ENCODE measurements at places on chromosomes 2 and 18.
A peak's percentile ranks its signal among the peaks of the same experiment; 100 is the strongest.

GRCh38 chr18:66826211-66826610 lies 222.3 kb upstream of the CDH19 start:
- H3K4me3 ChIP-seq, result no peak overlapping the region
- no peak for DNase-seq
- H3K27me3 ChIP-seq, result no peaks in the 10 kb centered on the region
- no peaks in the 10 kb centered on the region for H3K4me1 ChIP-seq
- H3K36me3 ChIP-seq, result no peaks in the 10 kb centered on the region

GRCh38 chr2:174780191-174780840 lies 16.0 kb upstream of the CHRNA1 start:
- DNase-seq, result no peak
- H3K4me1 ChIP-seq, result peaks cover 4% of the 10 kb centered on the region
- H3K27me3 ChIP-seq, result no peaks in the 10 kb centered on the region
- H3K4me3 ChIP-seq, result no peak overlapping the region
- no peaks in the 10 kb centered on the region for H3K36me3 ChIP-seq

DNA sequence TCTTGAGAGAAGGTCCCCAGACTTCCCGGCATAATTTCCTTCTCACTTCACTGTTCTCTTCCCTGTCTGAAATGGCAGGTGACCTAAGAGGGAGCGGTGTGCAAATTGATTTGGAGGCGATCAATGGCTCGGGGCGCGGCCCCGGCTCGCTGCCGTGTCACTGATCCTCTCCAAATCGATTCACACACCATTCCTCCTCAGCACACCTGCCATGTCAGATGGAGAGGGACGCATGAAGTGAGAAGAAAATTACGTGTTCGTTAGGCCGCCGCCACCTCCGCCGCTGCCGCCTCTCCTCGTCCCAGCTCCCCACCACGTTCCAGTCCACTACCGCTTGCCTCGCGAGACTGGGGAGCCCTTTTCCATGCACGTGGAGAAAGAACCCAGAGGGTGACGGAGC lies 31.8 kb upstream of the BCL11A start:
- no peak overlapping the region for H3K27ac ChIP-seq
- no peaks in the 10 kb centered on the region for H3K36me3 ChIP-seq
- H3K4me3 ChIP-seq, result no peak overlapping the region

- no peaks in the 10 kb centered on the region for H3K36me3 ChIP-seq
- no peak overlapping the region for H3K27ac ChIP-seq
- H3K4me3 ChIP-seq, result no peak overlapping the region
- DNase-seq, result no peak
- no peaks in the 10 kb centered on the region for H3K27me3 ChIP-seq
These were observed 269.9 kb downstream of the MYT1L start for GRCh38 chr2:2061091-2061696.

GRCh38 chr2:126704434-126705160 lies 48.6 kb downstream of the GYPC start:
- no peak overlapping the region for H3K27ac ChIP-seq
- DNase-seq, result no peak
- H3K27me3 ChIP-seq, result no peaks in the 10 kb centered on the region
- no peaks in the 10 kb centered on the region for H3K36me3 ChIP-seq

GRCh38 chr2:58973811-58974281 lies 732.7 kb upstream of the FANCL start:
- H3K4me1 ChIP-seq, result no peaks in the 10 kb centered on the region
- H3K36me3 ChIP-seq, result no peaks in the 10 kb centered on the region
- no peaks in the 10 kb centered on the region for H3K27me3 ChIP-seq
- H3K27ac ChIP-seq, result no peak overlapping the region

- no peaks in the 10 kb centered on the region for H3K36me3 ChIP-seq
- no peak for DNase-seq
- no peaks in the 10 kb centered on the region for H3K27me3 ChIP-seq
- no peak overlapping the region for H3K4me3 ChIP-seq
- no peak overlapping the region for H3K27ac ChIP-seq
These were observed 63.1 kb downstream of the FECH start for GRCh38 chr18:57523171-57523956.

DNA sequence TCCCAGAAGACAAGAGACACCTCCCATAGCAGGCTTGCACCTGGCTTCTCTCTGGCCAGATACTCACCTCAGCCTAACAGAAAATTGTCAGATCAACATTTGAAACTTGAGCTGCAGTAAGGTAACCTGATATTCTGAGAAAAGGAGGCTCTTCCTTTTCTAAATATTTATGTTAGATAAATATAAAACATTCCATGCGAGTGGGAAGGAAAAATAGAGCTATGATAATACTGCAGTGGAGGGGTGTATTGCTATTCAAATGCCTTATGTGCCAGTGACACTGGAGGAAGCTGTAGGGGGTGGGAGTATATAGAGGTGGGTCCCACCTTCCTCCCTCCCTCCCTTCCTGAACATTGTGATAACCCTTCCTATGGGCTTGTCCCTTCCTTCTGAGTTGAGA lies 515.5 kb upstream of the CHAC2 start:
- no peak for DNase-seq
- H3K4me3 ChIP-seq, result no peak overlapping the region
- H3K27me3 ChIP-seq, result no peaks in the 10 kb centered on the region
- no peaks in the 10 kb centered on the region for H3K36me3 ChIP-seq
- H3K4me1 ChIP-seq, result no peaks in the 10 kb centered on the region
- H3K27ac ChIP-seq, result no peak overlapping the region

- no peak for DNase-seq
- H3K4me3 ChIP-seq, result no peak overlapping the region
- H3K27ac ChIP-seq, result no peak overlapping the region
- peaks cover 28% of the 10 kb centered on the region for H3K4me1 ChIP-seq
- no peaks in the 10 kb centered on the region for H3K27me3 ChIP-seq
- no peaks in the 10 kb centered on the region for H3K36me3 ChIP-seq
These were observed 5.5 kb upstream of the ITSN2 start for GRCh38 chr2:24365826-24366225.

- no peak overlapping the region for H3K4me3 ChIP-seq
- H3K27ac ChIP-seq, result no peak overlapping the region
- H3K36me3 ChIP-seq, result no peaks in the 10 kb centered on the region
- H3K27me3 ChIP-seq, result peaks cover 4% of the 10 kb centered on the region
- peaks cover 20% of the 10 kb centered on the region for H3K4me1 ChIP-seq
- DNase-seq, result peak; percentile 38
These were observed 19.0 kb downstream of the CRACDL start for GRCh38 chr2:98917031-98917471.

GRCh38 chr2:16862471-16862870 lies 196.8 kb upstream of the CYRIA start:
- peaks cover 4% of the 10 kb centered on the region for H3K4me1 ChIP-seq
- H3K27me3 ChIP-seq, result no peaks in the 10 kb centered on the region
- no peak for DNase-seq
- no peak overlapping the region for H3K27ac ChIP-seq

DNA sequence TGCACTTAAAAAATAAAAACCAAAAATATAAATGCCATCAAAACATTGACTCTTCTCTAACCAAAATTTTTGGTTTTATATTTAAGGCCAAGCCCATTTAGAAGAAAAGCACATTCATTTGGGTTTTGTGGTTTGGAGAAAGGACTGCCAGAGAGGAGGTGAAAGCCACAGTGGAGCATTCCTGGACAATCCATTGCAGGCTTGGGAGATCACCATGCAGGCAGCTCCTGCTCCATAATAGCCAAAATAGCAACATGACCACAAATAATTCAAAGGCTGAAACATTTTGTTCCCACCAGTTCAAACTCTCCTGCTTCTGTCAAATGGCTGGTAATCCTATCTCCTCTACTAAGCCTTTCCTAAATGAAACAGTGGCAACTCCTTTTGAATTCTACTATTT lies 73.5 kb downstream of the GALNT3 start:
- H3K27ac ChIP-seq, result no peak overlapping the region
- H3K36me3 ChIP-seq, result no peaks in the 10 kb centered on the region
- H3K4me1 ChIP-seq, result no peaks in the 10 kb centered on the region
- no peak for DNase-seq
- no peaks in the 10 kb centered on the region for H3K27me3 ChIP-seq
- no peak overlapping the region for H3K4me3 ChIP-seq

GRCh38 chr2:150718280-150718679 lies 230.8 kb upstream of the RND3 start:
- no peaks in the 10 kb centered on the region for H3K36me3 ChIP-seq
- H3K4me3 ChIP-seq, result no peak overlapping the region
- no peaks in the 10 kb centered on the region for H3K4me1 ChIP-seq
- no peaks in the 10 kb centered on the region for H3K27me3 ChIP-seq

GRCh38 chr2:182242609-182243008 lies 184.2 kb downstream of the PDE1A start:
- DNase-seq, result no peak
- no peaks in the 10 kb centered on the region for H3K27me3 ChIP-seq
- no peak overlapping the region for H3K4me3 ChIP-seq
- no peaks in the 10 kb centered on the region for H3K36me3 ChIP-seq

- H3K36me3 ChIP-seq, result peaks cover 78% of the 10 kb centered on the region
- no peak overlapping the region for H3K4me3 ChIP-seq
- no peak overlapping the region for H3K27ac ChIP-seq
- no peak for DNase-seq
These were observed 7.6 kb downstream of the ZNF397 start for GRCh38 chr18:35248429-35248828.

GRCh38 chr2:48738806-48739205 lies 16.7 kb downstream of the LHCGR start:
- no peak for DNase-seq
- H3K27me3 ChIP-seq, result no peaks in the 10 kb centered on the region
- no peak overlapping the region for H3K4me3 ChIP-seq
- no peaks in the 10 kb centered on the region for H3K4me1 ChIP-seq

- peaks cover 43% of the 10 kb centered on the region for H3K4me1 ChIP-seq
- H3K36me3 ChIP-seq, result no peaks in the 10 kb centered on the region
- no peak overlapping the region for H3K27ac ChIP-seq
- no peak for DNase-seq
These were observed 60.6 kb downstream of the IRS1 start for GRCh38 chr2:226738821-226739544.

- no peak overlapping the region for H3K27ac ChIP-seq
- DNase-seq, result no peak
- H3K4me3 ChIP-seq, result no peak overlapping the region
- no peaks in the 10 kb centered on the region for H3K36me3 ChIP-seq
These were observed 40.5 kb upstream of the GAREM1 start for GRCh38 chr18:32511147-32511546.

DNA sequence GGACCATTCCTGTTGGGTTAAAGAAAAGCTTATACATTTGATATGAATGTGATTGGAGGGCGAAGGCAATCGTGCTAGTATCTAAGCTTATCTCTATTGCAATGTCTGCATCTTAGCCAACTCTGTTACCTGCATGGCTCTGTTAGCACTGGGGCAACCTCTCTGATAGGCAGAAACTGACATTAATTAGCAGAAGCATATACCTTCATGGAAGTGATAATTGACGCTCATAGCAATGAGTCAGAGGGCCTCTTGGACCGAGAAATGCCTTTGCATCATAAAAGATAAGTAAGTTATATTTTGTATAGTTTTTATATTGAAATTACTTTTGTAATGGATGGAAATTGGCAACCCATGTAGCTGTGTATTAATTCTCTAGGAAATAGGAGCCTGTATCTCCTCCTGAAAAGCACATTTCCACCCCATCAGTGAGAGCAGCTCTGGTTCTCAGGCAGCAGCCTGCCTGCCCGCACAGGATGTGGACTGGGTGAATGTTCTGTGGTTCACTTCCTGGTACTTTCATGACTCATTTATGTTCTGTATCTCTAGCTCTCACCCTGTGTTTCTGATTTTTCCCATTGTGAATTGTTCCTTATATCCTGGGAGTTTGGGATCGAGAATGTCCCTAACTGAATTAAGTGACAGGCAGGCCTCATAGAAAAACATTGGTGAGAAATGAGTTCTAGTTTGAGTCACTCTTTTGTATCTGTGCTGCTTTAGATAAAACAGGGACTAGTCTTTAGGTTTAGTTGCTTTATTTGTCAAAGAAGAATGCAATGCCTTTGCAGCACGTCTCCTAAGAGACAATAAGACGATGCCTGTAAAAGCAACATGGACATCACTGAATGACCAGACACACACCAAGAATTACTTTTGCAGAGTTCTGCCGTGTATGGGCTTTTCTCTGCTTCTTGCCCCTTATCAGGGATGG lies 344.9 kb downstream of the DCDC2C start:
- H3K36me3 ChIP-seq, result no peaks in the 10 kb centered on the region
- H3K27ac ChIP-seq, result no peak overlapping the region
- H3K4me3 ChIP-seq, result no peak overlapping the region
- no peak for DNase-seq

- DNase-seq, result no peak
- no peak overlapping the region for H3K27ac ChIP-seq
These were observed 388.6 kb upstream of the NRXN1 start for GRCh38 chr2:51420511-51420910.

- H3K4me1 ChIP-seq, result no peaks in the 10 kb centered on the region
- H3K27ac ChIP-seq, result no peak overlapping the region
- H3K4me3 ChIP-seq, result no peak overlapping the region
- H3K36me3 ChIP-seq, result no peaks in the 10 kb centered on the region
These were observed 85.7 kb downstream of the CDH2 start for GRCh38 chr18:28091197-28091596.

DNA sequence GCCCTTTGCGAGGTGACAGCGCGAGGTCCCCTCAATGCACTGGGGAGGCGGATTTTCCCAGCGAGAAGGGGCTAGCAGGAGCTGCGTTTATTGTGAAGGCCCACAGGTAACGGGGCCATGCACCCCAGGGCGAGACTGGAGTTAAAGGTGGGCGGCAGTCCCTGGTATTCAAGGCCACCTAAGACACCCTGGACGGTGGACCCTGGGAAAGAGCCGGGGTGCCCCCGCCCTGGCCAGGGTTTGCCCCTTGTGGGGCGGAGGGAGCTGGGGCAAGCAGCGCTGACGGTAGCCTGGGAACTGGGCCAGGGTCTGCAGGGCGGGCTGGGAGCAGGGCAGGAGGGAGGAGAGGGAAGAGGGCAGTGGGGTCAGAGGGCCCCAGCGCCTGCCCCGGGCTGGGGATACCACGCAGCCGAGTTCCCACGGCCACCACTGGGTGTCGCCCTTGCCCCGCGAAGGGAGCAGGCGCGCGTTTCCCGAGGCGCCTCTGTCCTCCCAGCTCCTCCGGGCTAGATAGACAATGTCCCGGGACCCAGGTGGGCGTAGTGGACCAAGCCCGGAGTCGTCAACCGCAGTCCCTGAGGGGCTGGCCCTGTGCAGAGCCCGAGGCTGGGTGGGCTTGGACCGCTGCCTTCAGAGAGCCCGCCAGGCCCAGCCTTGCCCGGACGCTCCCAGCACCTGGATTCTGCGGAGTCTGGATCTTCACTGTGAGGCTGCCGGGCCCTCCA lies 80.2 kb downstream of the SMAD4 start:
- H3K4me1 ChIP-seq, result peaks cover 5% of the 10 kb centered on the region
- no peak overlapping the region for H3K27ac ChIP-seq
- H3K36me3 ChIP-seq, result no peaks in the 10 kb centered on the region
- no peaks in the 10 kb centered on the region for H3K27me3 ChIP-seq
- no peak overlapping the region for H3K4me3 ChIP-seq
- peak; percentile 74 for DNase-seq

DNA sequence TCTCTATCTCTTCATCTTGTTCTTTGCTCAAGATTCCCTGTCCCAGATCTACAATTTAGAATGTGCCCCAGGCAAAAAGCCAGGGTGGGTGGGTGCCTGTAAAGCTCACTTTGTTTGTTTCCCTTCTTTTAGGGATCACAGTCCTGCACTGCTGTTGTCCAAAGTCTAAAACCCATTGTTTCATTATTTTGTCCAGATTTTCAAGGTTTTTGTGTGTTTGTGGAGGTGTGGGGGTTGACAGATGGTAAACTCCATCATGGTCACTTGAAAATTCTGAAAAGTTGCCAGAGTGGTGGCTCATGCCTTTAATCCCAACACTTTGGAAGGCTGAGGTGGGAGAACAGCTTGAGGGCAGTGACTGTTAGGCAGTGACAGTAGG lies 41.5 kb downstream of the YES1 start:
- DNase-seq, result no peak
- no peak overlapping the region for H3K4me3 ChIP-seq
- peaks cover 5% of the 10 kb centered on the region for H3K4me1 ChIP-seq
- H3K27me3 ChIP-seq, result no peaks in the 10 kb centered on the region
- no peaks in the 10 kb centered on the region for H3K36me3 ChIP-seq
- no peak overlapping the region for H3K27ac ChIP-seq
